ENCODE measurements at places on chromosomes 2 and 18.

DNA sequence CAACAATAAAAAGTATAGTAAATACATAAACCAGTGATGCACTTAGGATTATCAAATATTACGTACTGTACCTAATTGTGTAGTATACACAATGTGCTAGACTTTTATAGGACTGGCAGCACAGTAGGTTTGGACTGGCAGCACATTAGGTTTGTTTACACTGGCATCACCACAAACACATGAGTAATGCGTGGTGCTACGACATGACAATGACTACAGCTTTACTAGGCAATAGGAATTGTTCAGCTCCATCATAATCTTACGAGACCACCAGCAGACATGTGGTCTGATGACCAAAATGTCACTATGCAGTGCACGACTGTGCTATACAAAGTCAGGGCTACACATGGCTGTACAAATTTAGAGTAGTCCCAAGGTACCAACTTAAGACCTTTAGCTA lies 2.3 kb downstream of the MBOAT2 start:
- no peak for DNase-seq

DNA sequence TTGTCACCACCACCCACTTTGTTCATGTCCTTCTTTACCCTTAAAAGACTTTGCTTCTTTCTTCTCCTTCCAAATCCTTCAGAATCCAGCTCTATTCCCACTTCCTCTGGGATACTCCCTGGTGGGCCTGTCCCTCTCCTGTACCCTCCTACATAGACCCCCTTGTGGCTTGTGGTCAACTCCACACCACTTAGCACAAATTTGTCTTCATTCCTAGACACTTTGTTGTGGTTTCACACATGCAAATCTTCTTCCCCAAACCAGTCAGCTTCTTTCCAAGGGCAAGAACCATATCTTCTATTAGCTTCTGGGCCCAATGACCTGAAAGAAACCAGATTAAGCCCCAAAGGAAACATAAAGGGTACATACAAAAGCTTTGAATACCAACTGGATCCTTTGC lies 342.4 kb downstream of the TNS1 start:
- no peak for DNase-seq

DNA sequence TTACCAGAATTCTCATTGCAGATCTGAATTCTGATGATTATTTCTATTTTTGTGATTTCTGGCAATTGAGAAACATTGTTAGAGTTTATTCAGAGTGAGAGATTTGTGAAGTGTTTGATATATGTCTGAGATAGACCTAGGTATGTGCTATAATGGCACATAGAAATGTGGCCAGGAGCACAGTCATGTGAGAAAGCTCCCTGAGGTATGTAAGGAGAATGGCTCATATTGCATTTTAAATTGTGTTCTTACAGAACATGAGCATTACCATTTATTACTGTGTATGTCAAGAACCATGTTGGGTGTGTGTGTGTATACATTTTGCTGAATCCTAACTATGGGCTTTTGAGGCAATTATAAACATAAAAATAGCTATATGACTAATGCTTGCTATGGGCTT lies 101.2 kb downstream of the RAPGEF4 start:
- DNase-seq = no peak

- DNase-seq = no peak
Observed at GRCh38 chr2:2940061-2940460, 437.6 kb downstream of the EIPR1 start.

DNA sequence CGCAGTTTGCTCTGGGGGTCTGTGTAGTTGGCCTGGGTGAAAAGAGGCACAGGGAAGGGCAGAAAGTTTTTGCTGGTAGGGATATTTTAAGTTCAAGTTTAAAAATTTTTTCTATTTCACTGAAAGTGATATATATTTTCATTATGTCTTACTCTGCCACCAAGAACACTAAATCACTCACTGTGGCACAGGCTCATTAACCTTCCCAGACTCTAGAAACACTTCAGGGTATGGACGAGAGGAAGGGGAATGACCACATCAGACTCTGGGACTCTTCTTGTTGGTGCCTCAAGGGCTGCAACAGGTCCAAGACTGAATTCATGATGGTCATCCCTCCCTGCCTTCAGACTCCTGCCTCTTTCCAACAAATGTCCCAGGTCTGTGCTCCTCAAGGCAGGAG lies 29.0 kb downstream of the INO80C start:
- DNase-seq = no peak

GRCh38 chr18:56799756-56800155 lies 148.6 kb downstream of the WDR7 start:
- no peak for DNase-seq

- DNase-seq = no peak
Observed at GRCh38 chr18:50559752-50560680, at the start of gene MAPK4. Gene MAPK4, plus strand, starts transcription at chr18:50560087. Its CDS starts 103,872 bp downstream, at chr18:50663959.

- peak; percentile 72 for DNase-seq
Observed at GRCh38 chr2:2681711-2682251, 350.7 kb upstream of the MYT1L start.

Data from suppressor macrophage treated with lipopolysaccharide for 4 hours (primary cell).